ENCODE measurements at places on chromosomes 1 and 21.
A peak's percentile ranks its signal among the peaks of the same experiment; 100 is the strongest.

DNA sequence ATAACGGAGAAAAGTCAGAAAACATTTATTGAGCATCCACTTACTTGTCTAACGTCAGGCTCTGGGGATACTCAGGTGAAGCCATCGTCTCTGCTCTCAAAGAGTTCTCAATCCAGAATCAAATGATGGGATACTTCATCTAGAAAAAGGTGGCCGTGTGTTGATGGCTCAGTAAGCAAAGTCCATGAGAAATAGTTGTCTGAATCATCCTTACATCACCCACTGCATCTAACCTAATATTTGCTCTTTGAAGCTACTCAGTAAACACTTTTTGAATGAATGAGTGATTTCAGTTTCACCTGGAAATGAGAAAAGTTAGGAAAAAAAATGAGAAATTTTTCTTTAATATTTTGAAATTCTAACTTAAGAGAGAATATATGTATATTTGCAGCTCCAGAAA lies 155.3 kb upstream of the PKN2 start:
- DNase-seq = no peak

DNA sequence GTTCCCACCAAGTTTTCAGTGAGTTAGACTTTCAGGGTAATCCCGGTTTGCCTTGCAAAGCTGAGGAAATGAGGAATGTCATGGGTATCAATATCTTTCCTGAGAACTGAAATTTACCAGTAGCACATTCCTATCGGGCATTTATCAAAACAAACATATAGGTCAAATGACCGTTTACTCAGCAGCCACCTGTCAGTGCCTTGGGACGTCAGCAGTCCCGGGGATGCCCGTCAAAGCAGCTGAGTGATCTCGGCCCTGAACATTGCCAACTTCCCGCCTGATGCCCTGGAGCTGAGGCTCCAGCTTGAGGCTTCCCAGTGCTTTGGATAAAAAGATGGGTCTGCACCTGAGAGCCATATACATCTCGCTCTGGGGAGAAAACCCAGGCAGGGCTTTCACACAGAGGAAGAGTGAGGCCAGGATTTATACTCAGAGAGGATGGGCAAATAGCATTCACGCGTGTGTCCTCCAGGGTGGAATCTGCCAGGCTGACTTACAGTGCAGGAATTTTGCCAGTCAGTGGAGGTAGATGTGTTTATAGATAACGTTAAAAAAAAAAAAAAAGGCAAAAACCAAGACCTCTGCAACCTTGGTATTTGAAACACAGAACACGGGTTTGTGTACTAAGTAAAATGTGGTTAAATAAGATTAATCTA lies 435.7 kb upstream of the VAMP3 start:
- DNase-seq = no peak

DNA sequence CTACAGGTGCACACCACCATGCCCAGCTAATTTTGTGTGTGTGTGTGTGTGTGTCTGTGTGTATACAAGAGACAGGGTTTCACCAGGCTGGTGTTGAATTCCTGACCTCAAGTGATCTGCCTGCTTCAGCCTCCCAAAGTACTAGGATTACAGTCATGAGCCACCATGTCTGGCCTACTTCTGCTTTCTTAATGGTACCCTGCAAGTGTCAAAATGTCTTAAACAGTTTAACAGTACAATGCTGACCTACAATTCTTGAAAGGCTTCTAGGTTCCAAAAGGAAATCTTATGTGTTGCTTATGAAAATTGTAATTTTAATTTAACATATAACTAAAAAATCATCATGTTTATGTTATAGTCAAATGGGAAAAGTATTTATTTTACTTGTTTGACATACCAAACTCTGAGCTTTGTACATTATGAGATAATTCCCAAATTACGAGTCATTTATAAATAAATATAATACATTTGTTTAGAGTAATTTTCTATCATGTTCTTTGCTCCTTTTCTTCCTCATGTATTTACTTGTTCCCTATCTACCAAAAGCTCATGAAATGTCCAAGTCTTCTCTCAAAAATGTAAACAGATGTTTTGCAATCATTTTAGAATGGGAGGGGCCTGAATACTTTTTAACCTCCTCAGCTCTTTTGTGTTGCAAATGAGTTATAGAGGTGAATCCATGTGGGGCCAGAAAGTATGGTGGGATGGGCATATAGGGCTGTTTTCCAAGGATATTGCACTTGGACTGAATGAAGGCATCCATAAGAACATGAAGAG lies 8.4 kb upstream of the VCAM1 start:
- DNase-seq = no peak

GRCh38 chr1:210298296-210298695 lies 30.4 kb upstream of the HHAT start:
- no peak for DNase-seq

- no peak for DNase-seq
Observed at GRCh38 chr1:66732407-66733166, 19.7 kb upstream of the DYNLT5 start.

DNA sequence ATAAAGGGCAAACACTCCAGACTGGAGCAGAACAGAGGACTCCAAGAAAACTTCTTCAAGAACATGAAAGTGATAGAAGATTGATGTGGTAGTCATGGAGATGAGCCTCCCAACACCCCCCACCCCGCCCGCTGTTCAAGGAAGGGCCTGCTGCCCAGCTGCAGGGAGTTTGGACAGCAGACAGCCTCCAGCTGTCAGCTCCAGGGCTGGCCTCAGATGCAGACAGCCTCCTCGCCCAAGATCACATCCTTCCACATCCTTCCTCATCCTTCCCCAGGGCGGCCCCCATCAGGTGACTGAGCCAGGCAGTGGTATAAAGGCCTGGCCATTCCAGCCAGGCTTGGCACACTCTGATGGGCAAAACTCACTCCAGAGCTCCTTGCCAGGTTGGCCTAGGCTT lies 24.6 kb downstream of the HMGN2 start:
- DNase-seq = no peak

- no peak for DNase-seq
Observed at GRCh38 chr21:33940164-33940880, 24.7 kb upstream of the ATP5PO start.

DNA sequence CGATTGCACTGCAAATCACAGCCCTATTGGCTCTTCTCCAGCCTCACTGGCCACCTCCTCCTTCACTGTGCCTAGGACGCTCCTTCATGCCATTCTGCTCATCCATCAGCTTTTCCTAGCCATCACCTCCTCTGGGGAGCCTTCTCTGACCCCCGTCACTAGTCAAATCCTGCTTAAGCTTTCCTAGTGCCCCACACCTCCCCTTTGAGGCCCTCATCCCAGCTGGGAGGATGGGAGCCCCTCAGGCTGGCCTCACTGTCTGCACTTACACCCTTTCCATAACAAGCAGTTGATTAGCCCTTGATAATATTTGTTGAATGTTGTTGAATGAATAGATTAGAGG lies 50.7 kb downstream of the KLHDC7A start:
- no peak for DNase-seq

DNA sequence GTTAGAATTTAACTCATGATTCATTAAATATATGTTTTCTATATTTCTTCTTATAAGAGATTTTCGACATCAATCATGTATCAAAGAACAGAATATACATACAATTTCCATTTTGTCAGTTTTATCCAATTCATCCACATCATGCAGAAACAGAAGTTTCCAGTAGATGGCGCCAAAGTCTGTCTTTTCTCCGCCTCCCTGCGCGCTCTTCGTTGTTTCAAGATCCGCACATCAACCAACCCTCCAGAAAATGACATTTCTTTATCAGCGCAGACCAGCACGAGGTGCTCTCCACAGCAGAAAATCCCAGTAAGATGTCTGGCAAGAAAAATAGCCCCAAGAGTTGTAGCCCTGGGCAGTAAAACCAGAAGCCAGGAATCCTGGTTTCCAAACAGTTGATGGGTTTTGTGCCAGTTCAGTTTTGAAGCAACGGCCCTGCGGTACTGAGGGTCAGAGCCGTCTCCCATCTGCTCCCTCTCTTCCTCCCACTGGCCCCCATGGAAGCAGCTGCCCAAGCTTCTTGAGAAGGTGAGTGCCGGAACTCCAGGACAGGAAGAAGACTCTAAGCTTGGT lies 38.6 kb upstream of the GPR137B start:
- DNase-seq = peak; percentile 36

- no peak for DNase-seq
Observed at GRCh38 chr1:60866226-60866900, 216.0 kb upstream of the NFIA start.

DNA sequence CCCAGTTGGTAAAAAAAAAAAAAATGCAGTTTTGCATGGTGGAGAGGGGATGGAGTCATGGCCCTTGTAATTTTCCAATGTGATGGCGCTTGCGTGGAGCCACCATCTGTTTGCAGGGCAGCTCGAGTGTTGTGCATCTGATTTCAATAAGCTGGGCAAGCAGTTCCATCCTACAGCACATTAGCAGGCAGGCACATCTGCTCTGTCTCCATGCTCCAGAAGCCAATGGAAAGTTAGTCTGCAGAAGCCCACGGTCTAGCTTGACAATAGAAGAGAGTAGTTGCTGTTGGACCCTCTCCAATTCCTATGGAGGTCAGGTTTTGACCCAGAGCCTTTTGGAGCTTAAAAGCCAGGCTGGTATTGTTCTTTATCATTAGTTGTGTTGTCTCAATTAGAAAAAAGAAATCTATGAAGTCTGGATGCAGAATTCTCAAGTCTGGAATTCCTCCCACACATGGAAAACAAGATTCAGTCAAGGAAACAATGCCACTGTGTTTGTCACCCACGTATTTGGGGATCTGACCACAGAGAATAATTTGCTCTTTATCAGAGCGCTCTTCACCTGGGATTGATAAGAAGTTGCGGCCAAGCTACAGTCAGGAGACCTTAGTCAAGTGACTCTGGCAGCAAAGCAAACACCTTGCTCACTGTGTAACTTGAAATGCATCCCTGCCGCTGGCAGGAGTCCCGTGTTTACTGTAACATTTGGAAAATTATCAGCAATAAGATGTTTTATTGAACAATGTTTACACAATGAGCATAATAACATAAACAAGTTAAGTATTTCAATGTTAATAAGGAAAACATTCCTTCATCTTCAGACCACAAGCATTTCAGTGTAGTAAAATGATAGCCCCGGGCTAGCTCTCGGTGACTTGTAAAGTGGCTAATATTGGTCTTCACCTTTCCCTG lies 20.7 kb downstream of the NGF start:
- no peak for DNase-seq

DNA sequence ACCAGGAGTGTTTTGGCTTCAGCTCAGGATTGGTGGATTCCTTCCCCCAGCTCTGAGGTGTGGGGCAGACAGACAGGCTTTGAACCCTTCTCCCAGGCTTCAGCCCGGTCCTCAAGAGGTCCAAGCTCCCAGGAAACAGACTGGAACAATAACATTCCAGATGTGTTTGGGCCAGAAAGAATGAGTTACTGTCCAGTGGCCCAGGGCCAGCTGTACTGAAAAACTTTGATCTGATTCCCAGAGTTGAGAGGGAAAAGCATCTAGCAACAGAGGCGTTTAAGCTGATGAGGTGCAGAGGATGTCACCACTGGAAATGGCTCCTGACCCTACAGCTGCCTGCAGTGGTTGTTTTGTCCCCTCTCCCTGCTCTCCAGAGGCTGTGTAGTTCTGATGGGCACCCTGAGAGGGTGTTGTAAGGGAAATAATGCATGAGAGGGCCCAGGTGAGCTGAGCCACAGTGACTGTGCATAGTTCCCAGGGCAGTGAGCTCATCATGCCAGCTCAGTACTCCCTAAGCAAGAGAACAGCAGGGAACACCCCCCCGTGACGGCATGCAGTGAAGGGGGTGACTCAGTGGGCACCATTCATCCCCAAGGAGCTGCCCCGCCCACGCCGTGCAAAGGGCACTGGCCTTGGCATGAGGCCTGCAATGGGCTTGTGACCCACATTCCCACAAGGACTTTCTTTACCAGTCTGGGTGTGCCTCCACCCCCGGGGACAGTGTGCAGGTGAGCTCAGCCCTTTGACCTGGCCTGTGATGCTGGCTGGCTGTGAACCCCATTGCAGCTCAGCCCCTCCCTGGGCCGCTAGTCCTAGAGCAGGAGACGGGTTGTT lies 13.8 kb upstream of the SFN start:
- no peak for DNase-seq

DNA sequence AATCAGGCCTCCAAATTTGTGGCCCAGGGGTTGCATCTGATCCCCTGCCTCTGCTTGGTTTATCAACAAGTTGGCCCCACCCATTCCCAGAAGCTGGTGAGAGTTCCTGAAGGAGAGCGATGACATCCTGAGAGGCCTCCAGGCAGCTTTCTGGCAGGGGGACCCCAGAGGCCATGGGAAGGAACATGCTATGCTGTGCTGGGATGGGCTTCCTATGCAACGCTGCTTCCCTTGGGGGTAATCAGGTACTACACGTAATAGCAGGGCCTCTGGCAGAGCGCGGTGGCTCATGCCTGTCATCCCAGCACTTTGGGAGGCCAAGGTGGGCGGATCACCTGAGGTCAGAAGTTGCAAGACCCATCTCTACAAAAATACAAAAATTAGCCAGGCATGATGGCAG lies 8.4 kb upstream of the MTF1 start:
- DNase-seq = no peak

GRCh38 chr1:182303778-182304177 lies 87.8 kb downstream of the GLUL start:
- DNase-seq = no peak

DNA sequence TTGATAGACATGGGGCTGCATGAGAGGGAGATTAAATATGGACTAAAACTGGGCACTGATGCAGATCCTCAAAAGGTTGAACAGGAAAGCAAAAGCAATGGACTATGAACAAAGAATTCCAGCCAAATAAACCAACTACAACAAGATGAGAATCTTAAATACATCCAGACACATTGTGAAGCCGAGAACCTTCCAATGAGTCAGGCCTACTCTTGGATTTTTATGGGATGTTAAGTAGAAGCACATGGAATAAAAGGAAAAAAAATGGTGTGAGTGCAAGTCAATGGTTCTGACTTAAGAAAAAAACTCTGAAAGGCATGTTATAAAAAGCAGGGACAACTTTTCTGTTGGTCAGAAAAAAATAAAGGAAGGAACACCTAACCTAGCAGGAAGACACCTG lies 227.2 kb downstream of the DPYD start:
- DNase-seq = no peak

- DNase-seq = no peak
Observed at GRCh38 chr21:42748620-42749176, 95.3 kb downstream of the PDE9A start.

- no peak for DNase-seq
Observed at GRCh38 chr1:13950637-13951036, 250.6 kb downstream of the PRDM2 start.

GRCh38 chr1:226956942-226957713 lies 17.0 kb downstream of the COQ8A start:
- DNase-seq = no peak

DNA sequence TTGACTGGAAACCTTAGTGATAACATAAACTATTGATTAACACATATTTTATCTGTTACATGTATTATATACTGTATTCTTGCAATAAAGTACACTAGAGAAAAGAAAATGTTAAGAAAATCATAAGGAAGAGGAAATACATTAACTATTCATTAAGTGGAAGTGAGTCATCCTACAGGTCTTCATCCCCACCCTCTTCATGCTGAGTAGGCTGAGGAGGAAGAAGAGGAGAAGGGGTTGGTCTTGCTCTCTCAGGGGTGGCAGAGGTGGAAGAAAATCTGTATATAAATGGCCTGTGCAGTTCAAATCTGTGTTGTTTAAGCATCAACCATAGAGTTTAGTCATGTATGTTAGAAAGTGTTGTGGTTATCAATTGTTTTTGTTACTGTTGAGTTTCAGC lies 66.1 kb upstream of the CHODL start:
- DNase-seq = no peak

- DNase-seq = no peak
Observed at GRCh38 chr1:56825436-56825835, 6.2 kb upstream of the FYB2 start.

- DNase-seq = no peak
Observed at GRCh38 chr1:202105571-202106339, 17.0 kb upstream of the GPR37L1 start.

GRCh38 chr21:25094695-25095094 lies 512.6 kb downstream of the MRPL39 start:
- no peak for DNase-seq

GRCh38 chr1:37486680-37487618 lies 12.6 kb downstream of the ZC3H12A start:
- DNase-seq = peak; percentile 69
